ENCODE measurements at places on chromosomes 16 and 17. TPM values are rescaled to one million over a fixed set of nuclear protein-coding genes. Genes with fewer than 3 reads are reported as not detected.

Gene KRTAP4-1
- total RNA-seq = 0.08 TPM

Gene SOX8
- 3.0 TPM for total RNA-seq

Gene ABCA6
- total RNA-seq = not detected

Gene TRAPPC1
- total RNA-seq = 339 TPM

Gene PCGF2
- 58.9 TPM for total RNA-seq

Gene TMEM88
- 0.50 TPM for total RNA-seq

Gene KRTAP4-4
- total RNA-seq = not detected

Gene TMEM92
- 14.6 TPM for total RNA-seq

Gene GALNS
- total RNA-seq = 48.7 TPM

Gene ETV4
- total RNA-seq = 65.7 TPM

Gene KRT15
- total RNA-seq = 2.5 TPM

Gene SOX15
- total RNA-seq = 0.16 TPM

Gene SCARF1
- 0.43 TPM for total RNA-seq

Measured in A549 treated with AZD2906 at 1 μM for 4 hours (cell line).